ENCODE measurements at places on chromosomes 7 and 10. TPM values are rescaled to one million over a fixed set of nuclear protein-coding genes. Genes with fewer than 3 reads are reported as not detected.

DNA sequence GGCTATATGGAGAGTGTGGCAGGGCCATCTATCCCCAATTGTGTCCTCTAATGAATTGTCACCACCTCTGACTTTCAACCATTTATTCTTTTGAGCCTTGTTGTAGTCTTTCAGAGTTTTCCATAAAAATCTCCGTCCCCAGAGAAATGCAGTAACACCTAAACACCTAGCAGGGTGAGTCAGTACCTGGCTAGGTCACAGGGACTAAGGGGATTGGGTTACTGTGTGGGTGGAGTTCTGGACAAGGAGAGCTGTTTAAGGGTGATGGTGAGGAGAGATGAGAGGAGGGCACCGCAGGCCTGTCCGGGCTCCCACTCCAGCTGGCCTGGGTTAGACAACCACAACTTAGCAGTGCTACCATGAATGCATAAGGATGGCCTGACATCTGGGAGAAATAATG lies 186.2 kb upstream of the LYZL1 start:
- H3K27ac ChIP-seq: no peak overlapping the region
- no peak overlapping the region for H3K4me3 ChIP-seq
- DNase-seq: no peak
- no peaks in the 10 kb centered on the region for H3K4me1 ChIP-seq
- H3K36me3 ChIP-seq: no peaks in the 10 kb centered on the region

Gene LRMDA
- total RNA-seq: 0.92 TPM

DNA sequence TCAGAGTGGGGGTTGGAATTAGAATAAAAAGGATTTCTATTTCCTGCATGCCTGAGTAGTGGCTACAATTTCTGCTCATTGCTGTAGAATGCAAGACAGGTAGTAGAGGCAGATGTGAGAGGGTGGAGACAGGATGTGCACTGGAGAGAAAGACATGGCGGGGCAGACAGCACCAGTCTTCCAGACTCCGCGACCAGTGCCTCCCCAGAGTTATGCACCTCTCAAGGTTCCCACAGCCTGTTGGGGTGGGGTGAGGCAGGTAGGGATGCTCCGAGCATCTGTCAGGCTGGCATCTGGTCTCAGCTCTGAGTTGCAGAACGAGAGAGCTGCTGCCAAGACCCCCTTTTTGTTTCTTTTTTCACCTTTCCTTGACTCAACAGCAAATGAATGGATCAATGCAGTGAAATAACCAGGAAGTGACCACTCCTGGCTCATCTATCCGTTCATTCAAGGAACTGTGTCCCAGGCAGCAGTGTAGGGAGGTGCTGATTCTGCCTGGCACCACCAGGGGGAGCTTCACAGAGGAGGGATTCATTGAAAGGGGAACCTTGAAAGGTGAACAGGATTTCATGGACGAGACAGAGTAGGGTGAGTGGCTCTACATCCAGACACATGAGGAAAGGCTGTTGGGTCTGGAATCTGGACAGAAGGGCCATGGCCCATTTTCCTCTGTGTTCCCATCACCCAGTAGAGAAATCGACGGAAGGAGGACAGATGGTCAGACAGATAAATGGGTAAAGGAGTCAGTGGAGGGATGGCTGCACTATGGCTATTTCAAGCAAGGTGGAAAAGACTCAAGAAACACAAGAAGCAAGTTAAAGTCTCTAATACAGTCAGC lies 17.2 kb upstream of the SLC18A3 start:
- H3K4me1 ChIP-seq: peaks cover 4% of the 10 kb centered on the region
- no peak overlapping the region for H3K4me3 ChIP-seq
- DNase-seq: peak; percentile 70
- peaks cover 25% of the 10 kb centered on the region for H3K27me3 ChIP-seq
- H3K36me3 ChIP-seq: no peaks in the 10 kb centered on the region
- H3K27ac ChIP-seq: no peak overlapping the region

DNA sequence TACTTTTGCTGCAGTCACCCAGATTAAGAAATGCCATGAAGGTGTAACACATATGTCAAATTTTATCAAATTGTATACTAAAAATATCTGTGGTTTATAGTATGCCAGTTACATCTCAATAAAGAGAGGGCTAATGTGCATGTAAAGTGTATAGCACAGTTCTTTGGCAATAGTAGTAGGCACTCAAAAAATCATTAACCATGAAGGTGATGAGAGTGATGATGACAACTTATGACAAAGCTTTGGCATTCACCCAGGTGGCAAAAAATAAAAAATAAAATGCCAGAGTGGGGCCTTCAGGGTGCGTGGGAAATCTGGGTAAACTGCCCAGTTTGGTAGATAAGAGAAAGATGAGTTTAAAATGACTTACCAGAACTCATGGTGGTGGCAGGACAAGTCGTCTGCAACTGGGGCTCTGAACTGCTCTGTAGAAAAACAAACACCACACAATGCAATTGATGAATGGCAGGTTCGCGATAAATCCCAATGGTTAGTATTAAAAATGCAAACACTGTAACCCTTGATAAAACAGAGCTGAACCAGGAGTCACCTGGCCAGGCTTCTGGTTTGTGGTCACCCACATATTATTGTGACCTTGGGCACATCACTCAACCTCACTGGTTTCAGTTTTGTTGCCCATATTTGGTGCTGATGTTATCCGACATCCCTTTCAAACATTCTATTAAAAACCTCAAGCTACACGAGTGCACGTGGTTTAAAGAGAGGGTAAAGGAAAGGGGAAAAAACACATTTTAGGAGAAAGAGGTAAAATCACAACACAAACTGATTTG lies 120.2 kb downstream of the SORBS1 start:
- H3K4me3 ChIP-seq: no peak overlapping the region
- peaks cover 10% of the 10 kb centered on the region for H3K4me1 ChIP-seq
- DNase-seq: no peak
- peaks cover 12% of the 10 kb centered on the region for H3K27me3 ChIP-seq
- no peak overlapping the region for H3K27ac ChIP-seq

Gene CLIP2
- total RNA-seq: 17.0 TPM

- no peak overlapping the region for H3K27ac ChIP-seq
- DNase-seq: no peak
- H3K36me3 ChIP-seq: no peaks in the 10 kb centered on the region
- H3K27me3 ChIP-seq: peaks cover 6% of the 10 kb centered on the region
These were observed 49.0 kb upstream of the STK17A start for GRCh38 chr7:43533801-43534479.

DNA sequence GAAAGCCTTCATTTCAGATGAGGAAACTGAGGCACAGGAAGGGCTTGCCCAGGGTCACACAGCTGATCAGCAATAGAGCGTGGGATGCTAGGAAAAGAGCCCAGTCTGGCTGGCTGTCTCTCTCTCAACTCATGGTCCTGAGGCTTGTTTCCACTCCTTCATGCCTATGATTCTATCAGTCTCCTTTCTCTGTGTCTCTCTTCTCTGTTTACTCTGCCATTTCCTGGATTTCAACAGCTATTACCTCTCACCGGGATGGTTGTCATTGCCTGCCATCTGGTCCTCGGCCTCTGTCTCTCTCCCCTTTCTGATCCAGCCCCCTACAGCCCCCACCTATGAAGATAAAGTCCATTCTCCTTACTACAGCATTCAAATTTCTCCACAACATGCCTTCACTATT lies 93.3 kb upstream of the AGBL3 start:
- no peak overlapping the region for H3K4me3 ChIP-seq
- H3K4me1 ChIP-seq: no peaks in the 10 kb centered on the region
- no peak overlapping the region for H3K27ac ChIP-seq
- peaks cover 12% of the 10 kb centered on the region for H3K36me3 ChIP-seq
- DNase-seq: no peak

- peaks cover 39% of the 10 kb centered on the region for H3K4me1 ChIP-seq
- no peak for DNase-seq
- H3K4me3 ChIP-seq: peak within 1 kb of the TSS; percentile 96
- no peaks in the 10 kb centered on the region for H3K36me3 ChIP-seq
- H3K27me3 ChIP-seq: no peaks in the 10 kb centered on the region
These were observed at the start of gene SPOCK2 for GRCh38 chr10:72087969-72088888. Gene SPOCK2 (minus strand): TSS chr10:72088551. CDS start chr10:72088328, 223 bp downstream.

Gene HOXA5
- total RNA-seq: 0.64 TPM

DNA sequence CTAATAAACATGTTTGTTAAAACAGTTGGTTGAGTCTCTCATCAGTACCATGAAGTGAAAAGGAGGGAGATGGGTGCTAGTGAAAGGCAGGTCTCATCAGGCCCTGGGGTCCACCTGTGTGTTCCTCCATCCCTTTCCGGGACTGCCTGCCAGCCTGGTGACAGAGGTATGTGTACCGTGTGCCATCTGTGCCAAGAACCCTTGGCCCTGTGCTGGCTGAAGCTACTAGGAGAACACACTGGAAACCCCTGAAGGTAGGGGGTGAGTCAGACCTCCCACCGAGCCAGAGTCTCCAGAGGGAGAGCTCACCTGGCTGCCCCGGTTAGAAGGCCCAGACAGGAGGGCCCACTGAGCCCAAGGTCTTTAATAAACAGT lies 2.3 kb downstream of the DDIT4 start:
- no peak for DNase-seq
- no peaks in the 10 kb centered on the region for H3K27me3 ChIP-seq
- peaks cover 47% of the 10 kb centered on the region for H3K4me1 ChIP-seq
- H3K36me3 ChIP-seq: peaks cover 14% of the 10 kb centered on the region
- peak overlapping the region; percentile 95 for H3K27ac ChIP-seq

GRCh38 chr7:28037220-28038010 lies 143.2 kb downstream of the JAZF1 start:
- DNase-seq: no peak
- no peaks in the 10 kb centered on the region for H3K27me3 ChIP-seq
- H3K4me3 ChIP-seq: peak overlapping the region; percentile 63
- H3K4me1 ChIP-seq: peaks cover 64% of the 10 kb centered on the region

DNA sequence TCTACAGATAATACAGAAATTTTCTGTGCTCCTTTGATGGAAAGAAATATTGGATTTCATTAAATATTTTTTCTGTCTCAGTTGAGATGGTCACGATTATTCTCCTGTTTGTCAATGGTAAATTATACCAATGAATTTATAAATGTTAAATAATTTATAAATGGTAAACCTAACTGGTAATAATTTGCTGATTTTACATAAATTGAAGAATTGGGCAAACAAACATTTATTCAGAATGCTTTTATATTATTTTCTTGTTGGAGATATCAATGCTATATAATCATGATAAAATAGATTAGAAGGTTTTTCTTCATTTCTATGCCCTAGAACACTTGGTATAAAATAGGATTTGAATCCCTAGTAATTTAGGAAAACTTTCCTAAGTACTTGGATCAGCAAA lies 597.6 kb upstream of the IGFBP3 start:
- H3K27ac ChIP-seq: no peak overlapping the region
- no peak overlapping the region for H3K4me3 ChIP-seq
- no peak for DNase-seq
- H3K27me3 ChIP-seq: no peaks in the 10 kb centered on the region
- no peaks in the 10 kb centered on the region for H3K36me3 ChIP-seq
- no peaks in the 10 kb centered on the region for H3K4me1 ChIP-seq

DNA sequence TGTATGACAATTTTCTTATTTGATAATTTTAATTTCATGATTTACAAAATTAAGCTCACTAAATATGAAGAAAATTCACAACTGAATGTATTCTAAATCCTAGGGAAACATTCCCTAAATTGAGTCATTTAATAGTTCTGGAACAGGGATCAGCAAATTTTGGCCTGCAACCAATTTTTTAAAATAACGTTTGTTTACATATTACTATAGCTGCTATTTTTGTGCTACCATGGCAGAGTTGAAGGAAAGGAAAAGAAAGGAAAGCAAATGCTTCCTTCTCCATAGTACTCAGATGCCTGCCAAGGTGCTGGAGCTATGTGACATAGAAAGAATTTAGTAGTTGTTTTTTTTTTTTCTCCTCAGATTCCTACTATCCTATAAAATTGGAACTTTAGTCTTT lies 1307.7 kb upstream of the LRRTM3 start:
- no peak overlapping the region for H3K27ac ChIP-seq
- no peak overlapping the region for H3K4me3 ChIP-seq
- H3K4me1 ChIP-seq: no peaks in the 10 kb centered on the region

GRCh38 chr7:118590107-118590506 lies 365.6 kb downstream of the ANKRD7 start:
- no peaks in the 10 kb centered on the region for H3K4me1 ChIP-seq
- H3K4me3 ChIP-seq: no peak overlapping the region
- no peak for DNase-seq
- no peaks in the 10 kb centered on the region for H3K27me3 ChIP-seq
- no peak overlapping the region for H3K27ac ChIP-seq
- H3K36me3 ChIP-seq: no peaks in the 10 kb centered on the region

Gene ANKRD2
- not detected for total RNA-seq

GRCh38 chr7:3412871-3413270 lies 111.8 kb downstream of the SDK1 start:
- peaks cover 34% of the 10 kb centered on the region for H3K27me3 ChIP-seq
- H3K36me3 ChIP-seq: no peaks in the 10 kb centered on the region
- DNase-seq: no peak
- H3K27ac ChIP-seq: no peak overlapping the region
- peaks cover 6% of the 10 kb centered on the region for H3K4me1 ChIP-seq

DNA sequence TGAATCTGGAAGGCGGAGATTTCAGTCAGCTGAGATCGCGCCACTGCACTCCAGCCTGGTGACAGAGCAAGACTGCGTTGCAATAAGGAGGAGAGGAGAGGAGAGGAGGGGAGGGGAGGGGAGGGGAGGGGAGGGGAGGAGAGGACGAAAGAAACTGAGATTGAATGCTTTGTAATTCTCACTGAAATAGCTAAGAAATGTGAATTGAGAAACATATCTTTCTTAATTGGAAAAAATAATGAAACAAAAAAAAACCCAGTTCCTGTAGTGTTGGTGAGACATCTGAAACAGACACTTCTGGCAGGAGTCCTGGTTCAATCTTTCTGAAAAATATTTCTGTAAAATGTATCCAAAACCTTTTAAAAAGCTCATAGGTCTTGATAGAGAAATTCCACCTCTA lies 26.5 kb downstream of the PPA1 start:
- no peak overlapping the region for H3K27ac ChIP-seq
- no peaks in the 10 kb centered on the region for H3K27me3 ChIP-seq
- H3K4me3 ChIP-seq: no peak overlapping the region
- H3K4me1 ChIP-seq: no peaks in the 10 kb centered on the region
- DNase-seq: no peak

Gene EMX2
- total RNA-seq: not detected

DNA sequence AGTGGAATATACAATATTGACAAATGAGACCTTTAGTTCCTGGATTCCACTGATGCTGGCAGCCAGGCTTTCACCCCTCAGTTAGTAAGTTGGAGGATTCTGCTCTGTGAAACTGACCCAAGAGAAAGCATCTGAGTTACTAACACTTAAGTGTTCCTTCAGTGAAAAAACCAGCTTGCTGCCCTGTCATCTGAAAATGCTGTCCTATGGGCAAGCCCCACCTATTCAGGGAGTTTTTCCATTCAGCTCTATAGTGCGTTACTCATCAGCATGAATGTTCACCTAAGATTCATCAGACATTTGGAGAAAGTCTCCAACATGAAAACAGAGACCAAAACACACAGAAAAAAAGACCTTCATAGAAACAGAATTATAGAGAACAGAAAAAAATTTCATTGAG lies 37.9 kb downstream of the PRPF18 start:
- no peak overlapping the region for H3K4me3 ChIP-seq
- no peak overlapping the region for H3K27ac ChIP-seq
- no peak for DNase-seq
- H3K27me3 ChIP-seq: no peaks in the 10 kb centered on the region
- no peaks in the 10 kb centered on the region for H3K36me3 ChIP-seq
